ENCODE measurements at places on chromosomes 1 and 21.
A peak's percentile ranks its signal among the peaks of the same experiment; 100 is the strongest.

- no peak for ATAC-seq
These were observed 3.0 kb upstream of the LACTBL1 start for GRCh38 chr1:22975694-22976093.

DNA sequence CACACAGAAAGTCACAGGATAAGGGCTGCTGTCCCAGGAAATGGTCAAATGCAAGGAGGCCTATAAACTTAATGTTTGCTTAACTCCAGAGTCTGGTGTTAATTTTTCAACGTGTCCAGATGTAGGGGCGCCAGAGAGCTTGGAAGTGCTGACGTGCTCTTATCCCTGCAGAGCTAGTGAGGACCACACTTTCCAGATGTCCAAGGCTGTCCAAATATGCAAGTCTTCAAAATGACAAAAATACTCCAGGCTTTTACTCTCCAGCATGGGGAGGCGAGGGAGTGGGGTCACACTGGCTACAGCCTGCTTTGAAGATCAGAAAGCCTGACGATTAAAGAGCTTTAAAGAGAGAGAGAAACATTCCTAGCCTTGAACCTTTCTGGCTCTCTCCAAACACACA is 57.6 kb downstream of the ABCA4 start:
- ATAC-seq: no peak

GRCh38 chr1:155175927-155176371 is 2.3 kb downstream of the TRIM46 start:
- no peak for ATAC-seq

DNA sequence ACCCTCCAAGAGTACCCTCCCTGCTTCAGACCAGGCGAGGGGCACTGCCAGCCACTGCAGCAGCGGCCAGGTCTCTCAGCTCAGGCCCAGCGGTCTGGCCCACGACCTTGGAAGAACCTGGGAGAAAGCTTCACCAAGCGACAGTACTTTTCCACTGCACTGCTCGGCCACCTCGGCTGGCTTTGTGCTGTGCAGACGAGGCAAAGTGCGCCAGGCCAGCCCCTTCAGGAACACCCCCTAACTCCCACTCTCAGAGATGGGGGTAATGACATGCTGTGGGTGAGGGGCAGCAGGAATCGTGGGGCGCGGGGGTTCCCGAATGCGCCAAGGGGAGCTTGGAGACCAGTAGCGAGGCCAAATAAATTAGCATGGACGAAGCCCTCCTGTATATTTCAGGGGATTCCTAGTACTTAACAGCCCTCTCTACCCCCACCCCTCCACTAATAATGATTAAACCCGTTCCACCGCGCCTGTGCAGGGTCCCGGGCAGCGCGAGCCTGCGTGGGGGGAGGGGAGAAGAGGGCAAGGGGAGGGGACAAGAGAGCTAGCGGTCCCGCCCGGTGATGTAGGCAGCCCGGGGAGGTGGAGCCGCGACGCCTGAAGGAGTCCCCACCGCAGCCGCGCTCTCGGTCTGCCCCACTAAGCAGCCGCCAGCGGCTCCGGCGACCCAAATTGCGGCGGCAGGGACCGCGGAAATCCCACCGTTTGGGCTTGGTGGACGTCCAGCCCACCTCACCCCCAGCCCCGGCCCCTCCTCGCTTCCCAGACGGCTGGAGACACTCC is at the start of gene FAM43B:
Gene FAM43B, plus strand, starts transcription at position 629 of the 783 bp plus-strand sequence. CDS start 401 bp downstream, outside the sequence.
- peak; percentile 63 for ATAC-seq

DNA sequence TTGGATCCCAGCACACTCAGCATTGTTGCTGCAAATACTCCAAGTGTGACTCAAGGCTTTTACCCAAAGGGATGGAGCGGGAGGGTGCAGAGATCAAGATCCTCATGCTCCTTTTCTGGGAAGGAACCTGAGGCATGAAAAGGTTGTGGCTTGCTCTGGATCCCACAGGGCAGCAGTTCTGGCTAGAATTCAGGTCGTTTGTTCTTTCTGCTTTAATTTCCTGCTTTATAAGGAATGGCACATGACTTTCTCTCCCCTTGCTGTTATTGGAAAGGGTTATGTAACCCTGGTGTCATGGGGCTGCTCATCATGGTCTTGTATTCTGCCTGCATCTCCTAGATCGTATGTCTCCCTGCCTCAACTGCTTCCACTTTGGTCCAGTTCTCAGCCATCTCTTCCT is 101.6 kb downstream of the NOS1AP start:
- no peak for ATAC-seq

DNA sequence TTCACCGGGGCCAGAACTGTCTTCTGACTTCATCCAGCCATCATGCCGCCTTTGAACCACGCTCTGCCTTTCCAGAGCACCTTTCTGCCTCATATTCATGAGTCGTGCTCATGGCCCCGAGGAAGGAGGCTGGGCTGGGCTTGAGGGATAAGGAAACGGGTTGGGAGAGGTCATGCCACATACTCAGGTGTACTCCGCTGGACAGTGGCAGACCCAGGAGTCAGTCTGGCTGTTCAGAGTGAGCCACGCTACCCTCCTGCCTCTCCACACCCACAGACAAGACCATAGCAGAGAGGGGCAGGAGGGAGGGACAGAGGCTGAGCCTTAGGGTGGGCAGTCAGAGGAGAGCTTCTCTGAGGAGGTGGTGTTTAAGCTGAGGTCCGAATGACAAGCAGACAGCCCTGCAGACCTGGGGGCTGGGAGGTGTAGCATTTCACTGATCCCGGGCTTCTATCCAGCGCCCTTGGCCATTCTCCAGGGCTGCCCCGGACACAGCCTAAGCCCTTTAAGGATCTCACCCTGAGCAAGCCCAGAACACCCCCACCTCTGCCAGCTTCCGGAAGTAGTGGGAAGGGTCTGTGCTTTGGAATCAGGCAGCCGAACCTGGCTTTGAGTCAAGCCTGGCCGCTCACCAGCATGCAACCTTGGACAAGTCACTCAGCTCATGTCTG is 102.3 kb downstream of the LACTBL1 start:
- ATAC-seq: peak; percentile 22
